Pancreas (tissue), 10 donors: ENCODE measurements at places on chromosomes 3 and 15. TPM values are rescaled to one million over a fixed set of nuclear protein-coding genes. Genes with fewer than 3 reads are reported as not detected.

Gene MESP1
- 1.5 TPM for total RNA-seq

Gene C3orf49
- not detected for total RNA-seq

Gene ZDHHC23
- 6.0 TPM for total RNA-seq

Gene KCNMB3
- total RNA-seq: 3.1 TPM

DNA sequence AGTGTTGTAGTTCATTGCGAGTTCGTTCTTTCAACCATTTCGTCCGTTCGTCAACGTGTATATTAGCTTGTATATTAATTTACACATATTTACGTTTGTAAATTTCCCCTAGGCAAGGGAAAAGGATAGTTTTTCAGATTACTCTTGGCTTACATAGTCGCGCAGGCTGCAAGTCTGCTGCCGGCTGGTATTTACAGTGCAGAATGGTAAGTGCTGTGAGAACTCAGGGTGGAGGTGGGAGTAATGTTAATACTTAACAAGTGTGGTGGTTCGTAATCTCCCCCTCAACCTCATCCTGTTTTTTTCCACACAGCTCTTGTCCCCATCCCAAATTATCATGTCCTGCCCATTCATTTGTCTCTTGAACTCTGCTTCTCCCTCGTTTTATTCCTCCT lies 766 bp downstream of the FAM98B start:
- peak overlapping the region; percentile 73 for H3K4me3 ChIP-seq
- H3K36me3 ChIP-seq: no peaks in the 10 kb centered on the region
- H3K4me1 ChIP-seq: peaks cover 11% of the 10 kb centered on the region
- H3K27ac ChIP-seq: peak overlapping the region; percentile 89
- DNase-seq: no peak

DNA sequence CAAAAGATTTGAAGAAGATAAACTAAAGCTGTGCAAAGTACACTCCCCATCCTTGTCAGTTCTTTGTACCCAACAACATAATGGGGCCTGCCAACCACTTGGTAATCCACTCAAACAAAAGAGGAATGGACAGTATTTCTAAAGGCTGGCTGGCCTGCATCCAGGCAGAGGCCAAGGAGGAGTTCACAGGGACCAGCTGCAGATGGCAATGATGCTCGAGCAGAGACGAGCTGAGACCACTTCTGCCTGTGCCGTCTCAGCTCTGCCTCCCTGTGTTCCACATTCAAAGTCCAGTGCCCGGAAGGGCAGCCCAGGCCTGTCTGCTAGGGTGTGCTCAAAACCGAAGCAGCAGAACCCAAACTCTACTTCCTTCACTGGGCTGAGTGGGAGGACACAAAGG lies 14.3 kb downstream of the CXCR6 start:
- H3K4me3 ChIP-seq: no peak overlapping the region
- no peaks in the 10 kb centered on the region for H3K4me1 ChIP-seq
- H3K27ac ChIP-seq: no peak overlapping the region

- no peak overlapping the region for H3K27ac ChIP-seq
- H3K36me3 ChIP-seq: no peaks in the 10 kb centered on the region
- DNase-seq: peak; percentile 3
- no peak overlapping the region for H3K4me3 ChIP-seq
Measured at GRCh38 chr3:129377615-129378014, 50.8 kb downstream of the EFCAB12 start.
